Ovary (tissue), 10 donors: ENCODE measurements at places on chromosomes 7 and 10.
A peak's percentile ranks its signal among the peaks of the same experiment; 100 is the strongest.

GRCh38 chr7:50481867-50482266 lies 31.7 kb upstream of the FIGNL1 start:
- no peak for DNase-seq

GRCh38 chr7:139698278-139698677 lies 79.5 kb downstream of the HIPK2 start:
- no peak for DNase-seq

DNA sequence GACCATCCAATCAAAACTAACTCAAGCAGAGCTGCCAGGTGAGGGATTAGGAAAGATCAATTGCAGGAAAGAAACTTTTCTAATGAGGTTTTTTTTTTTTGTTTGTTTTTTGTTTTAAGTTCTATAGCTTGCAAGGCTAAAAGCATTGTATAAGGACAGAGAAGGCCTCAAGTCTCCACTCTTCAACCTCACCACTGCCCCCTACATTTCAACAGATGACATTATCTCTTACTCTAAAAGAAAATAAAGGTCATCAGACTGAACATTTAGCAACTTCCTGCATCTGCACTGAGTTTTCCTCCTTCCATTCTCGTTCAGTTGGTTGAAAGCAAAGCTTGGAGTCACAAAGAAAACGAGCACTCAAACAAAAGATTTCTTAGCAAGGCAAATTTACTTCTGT lies 45.2 kb upstream of the EXOC4 start:
- DNase-seq: no peak

GRCh38 chr10:117374506-117375359 lies 507 bp downstream of the PDZD8 start:
- no peak for DNase-seq

DNA sequence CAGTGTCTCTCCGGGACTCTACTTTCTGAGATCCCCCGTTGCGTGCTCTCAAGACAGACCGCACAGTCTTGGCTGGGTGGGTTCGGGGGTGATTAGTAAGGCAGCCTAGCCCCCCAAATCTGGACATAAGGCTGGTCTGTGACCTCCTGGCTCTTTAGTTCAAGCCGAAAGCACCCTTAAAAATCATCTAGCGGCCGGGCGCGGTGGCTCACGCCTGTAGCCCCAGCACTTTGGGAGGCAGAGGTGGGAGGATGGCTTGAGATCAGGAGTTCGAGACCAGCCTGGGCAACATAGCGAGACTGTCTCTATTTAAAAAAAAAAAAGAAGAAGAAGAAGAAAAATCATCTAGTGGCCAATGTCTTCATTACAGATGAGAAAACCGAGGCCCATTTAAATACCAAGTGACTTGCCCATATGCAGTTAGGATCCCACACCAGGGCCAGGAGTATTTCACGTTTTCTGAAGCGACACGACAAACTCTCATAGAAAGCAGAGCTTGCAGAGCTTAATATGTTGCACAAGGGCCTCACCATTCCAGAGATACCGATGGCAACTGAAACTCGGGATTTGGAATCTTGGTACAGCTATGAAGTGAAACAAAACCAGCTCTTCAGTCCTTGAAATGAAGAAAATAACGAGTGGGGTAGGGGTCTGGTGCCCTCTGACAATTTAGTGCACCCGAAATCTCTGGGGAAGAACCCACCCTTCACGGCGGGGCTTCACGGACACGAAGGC lies 703 bp upstream of the HILPDA start:
- no peak for DNase-seq

GRCh38 chr7:104795616-104796398 lies 218.2 kb upstream of the KMT2E start:
- DNase-seq: no peak

- no peak for DNase-seq
Measured at GRCh38 chr7:93817526-93817925, 73.0 kb downstream of the TFPI2 start.

- no peak for DNase-seq
Measured at GRCh38 chr10:121414366-121415062, 183.7 kb downstream of the FGFR2 start.

- DNase-seq: no peak
Measured at GRCh38 chr7:41351091-41351490, 351.8 kb downstream of the INHBA start.

DNA sequence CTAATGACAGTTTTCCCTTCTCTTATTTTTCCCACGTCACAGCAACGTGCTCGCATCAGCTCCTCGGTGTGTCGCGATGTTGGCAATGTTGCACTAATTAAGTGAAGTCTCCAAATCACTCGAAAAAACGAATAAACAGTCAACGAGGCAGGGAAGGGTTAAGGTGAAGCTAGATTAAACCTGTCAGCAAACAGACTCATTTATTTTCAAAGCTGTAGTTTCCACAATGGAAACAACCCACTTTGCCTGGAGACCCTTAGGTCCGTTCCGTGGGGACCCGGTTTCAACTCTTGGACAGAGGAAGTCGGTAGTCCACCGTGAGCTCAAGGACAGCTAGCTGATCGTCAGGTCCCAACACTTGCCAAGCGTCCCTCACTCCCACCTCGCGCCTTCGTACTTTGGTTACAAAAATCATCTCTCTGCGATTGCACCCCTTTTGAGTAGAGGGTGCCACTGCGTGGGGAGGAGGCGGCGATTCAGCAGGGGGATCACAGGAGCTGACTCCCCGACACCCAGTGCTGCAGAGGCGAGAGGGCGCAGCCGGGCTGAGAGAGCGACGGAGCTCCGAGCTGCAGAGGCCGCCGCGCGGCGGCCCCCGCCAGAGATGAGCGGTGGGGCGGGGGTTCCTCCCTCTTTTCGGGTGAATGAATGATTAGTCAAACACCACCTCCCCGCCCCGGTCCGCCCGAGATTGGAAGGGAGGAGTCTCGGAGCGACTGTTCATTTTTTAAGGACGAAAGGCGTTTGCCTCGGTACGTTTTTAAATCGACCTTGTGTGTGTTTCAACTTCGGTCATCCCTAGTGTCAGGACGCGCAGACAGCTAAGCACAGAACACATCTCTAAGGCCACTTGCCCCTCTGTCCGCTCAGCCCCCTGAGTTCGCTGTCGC lies 1.3 kb upstream of the BMPER start:
- peak; percentile 67 for DNase-seq

GRCh38 chr10:118017071-118017740 lies 29.5 kb downstream of the RAB11FIP2 start:
- no peak for DNase-seq

GRCh38 chr10:26567351-26567721 lies 129.2 kb downstream of the APBB1IP start:
- no peak for DNase-seq

- no peak for DNase-seq
Measured at GRCh38 chr10:71293446-71294084, 25.5 kb upstream of the SLC29A3 start.

- no peak for DNase-seq
Measured at GRCh38 chr7:17234398-17235031, 63.9 kb upstream of the AHR start.

- DNase-seq: no peak
Measured at GRCh38 chr7:13841284-13841683, 148.2 kb downstream of the ETV1 start.

- DNase-seq: no peak
Measured at GRCh38 chr7:104584620-104585019, 256.2 kb downstream of the LHFPL3 start.

DNA sequence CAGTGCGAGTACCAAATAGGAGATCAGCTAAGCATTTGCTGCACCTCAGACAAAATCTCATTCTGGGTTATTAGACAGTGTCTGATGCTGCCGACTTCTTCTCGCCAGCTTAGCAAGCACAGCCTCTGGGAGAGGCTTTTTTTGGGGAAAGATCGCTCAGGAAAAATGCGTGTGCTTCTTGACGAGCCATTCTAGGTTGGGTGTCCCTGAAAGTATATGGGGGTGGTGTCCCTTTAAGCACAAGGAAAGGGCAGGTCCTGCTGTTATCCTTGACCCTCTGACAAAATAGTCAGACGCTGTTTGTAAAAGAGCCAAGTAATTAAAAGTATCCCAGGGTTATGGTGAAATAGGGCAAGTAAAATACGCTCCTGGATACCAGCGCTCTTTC lies 540.1 kb upstream of the FZD8 start:
- DNase-seq: no peak

DNA sequence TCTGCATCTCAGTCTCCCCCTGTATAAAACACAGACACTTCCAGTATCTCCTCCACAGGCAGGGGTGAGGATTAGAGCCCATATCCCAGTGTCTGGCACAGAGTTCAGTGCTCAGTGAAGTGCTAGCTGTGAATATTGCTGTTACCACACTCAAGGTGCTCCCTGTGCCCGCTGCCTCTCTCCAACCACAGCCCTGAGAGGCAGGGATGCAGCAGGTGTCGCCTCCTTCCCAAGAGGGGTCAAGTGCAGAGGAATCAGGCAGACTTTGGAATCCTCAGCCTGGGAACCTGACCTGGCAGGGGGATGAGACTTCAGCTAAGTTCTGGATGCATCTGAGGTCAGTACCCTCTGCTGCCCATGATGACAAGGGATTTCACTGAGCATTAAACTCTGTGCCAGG lies 163.1 kb downstream of the GFRA1 start:
- DNase-seq: no peak

GRCh38 chr10:1687190-1687589 lies 50.1 kb downstream of the ADARB2 start:
- DNase-seq: no peak

DNA sequence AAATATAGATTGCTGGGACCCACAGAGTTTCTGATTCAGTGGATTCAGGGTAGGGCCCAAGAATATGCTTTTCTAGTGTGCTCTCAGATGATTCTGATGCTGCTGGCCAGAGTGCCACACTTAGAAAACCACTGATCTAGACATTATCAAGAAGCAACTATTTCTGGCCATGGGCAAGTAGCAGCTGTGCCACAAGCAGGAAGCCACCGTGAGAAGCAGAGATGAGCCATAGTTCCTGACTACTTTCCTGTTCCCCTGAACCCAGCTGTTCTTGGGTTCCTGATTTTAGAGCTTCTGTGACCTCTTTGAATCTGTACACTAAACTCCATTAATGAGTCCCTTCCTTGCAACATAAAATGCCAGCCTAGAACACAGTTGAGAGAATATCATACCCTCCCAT lies 38.1 kb upstream of the PIK3AP1 start:
- no peak for DNase-seq

DNA sequence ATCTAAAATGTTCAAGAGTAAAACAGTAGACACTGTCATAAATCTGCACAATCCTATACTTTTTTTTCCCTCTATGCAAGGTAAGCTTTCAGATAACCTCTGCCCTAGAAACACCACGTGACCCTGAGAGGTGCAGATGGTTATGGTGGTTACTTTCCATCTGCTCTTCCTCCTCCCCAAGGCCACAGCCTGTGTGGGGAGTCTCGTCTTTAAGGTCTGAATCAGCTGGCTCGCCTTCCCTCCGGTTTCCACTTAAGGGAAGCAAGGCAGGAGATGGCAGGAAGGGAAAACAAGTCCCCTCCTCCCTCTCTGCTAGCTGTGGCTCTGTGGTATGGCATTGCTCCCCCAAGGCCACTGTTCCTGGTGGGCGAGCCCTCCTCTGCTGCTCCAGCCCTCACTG lies 181.8 kb downstream of the GLI3 start:
- DNase-seq: no peak

GRCh38 chr10:121927841-121928527 lies at the start of gene ATE1:
ATE1 (minus strand) TSS chr10:121928031; CDS start chr10:121927949, 82 bp downstream.
- DNase-seq: peak; percentile 92

DNA sequence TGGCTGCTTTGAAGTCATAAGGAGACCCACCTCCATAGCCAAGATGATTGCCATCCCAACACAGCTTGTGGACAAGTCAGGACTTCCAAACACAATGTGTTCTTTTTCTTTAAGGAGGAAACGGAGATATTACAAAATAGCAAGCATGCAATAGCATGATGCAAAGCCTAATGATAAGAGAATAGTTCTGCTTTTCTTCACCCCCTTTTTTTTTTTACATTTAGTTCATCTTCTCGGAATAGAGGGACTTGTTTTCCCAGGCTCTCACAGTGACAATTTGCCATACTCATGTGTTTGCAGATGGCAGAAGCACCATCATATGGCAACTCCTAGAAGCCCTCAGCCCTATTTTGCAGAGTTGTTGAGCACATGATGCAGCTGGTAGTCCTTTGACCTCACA lies 119.8 kb downstream of the ITGB8 start:
- DNase-seq: no peak

GRCh38 chr10:117373823-117374505 lies 1.3 kb downstream of the PDZD8 start:
- DNase-seq: peak; percentile 47

DNA sequence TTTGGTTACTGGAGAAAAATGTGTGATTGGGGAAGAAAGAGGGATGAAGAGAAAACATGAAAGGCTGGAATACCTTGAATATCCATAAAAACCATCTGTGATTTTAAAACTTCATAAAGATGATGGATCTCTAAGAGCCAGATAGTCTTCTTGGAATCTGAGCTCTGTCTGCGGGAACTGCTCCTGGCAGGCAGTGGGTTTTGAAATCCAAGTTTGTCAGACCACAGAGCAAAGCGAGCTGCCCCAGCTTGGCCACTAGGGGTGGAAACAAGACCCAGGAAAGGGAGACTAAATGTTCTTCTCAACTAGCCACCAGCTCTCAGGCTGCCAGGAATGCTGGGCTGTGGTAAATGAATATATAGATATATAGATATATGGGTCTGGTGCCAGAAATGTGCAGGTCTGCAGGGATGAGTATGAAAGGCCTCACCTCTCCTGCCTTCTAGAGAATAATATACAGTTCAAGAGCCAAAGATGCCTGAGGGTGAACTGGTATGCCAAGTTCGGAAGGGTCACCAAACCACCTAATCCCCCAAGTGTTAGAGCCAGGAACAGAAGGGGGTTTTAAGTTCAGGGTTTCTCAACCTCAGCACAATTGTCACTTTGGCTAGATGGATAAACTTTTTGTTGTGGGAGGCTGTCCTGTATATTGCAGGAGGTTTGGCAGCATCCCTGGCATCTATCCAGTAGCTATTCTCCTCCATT lies 208.8 kb downstream of the KCNMA1 start:
- peak; percentile 66 for DNase-seq

DNA sequence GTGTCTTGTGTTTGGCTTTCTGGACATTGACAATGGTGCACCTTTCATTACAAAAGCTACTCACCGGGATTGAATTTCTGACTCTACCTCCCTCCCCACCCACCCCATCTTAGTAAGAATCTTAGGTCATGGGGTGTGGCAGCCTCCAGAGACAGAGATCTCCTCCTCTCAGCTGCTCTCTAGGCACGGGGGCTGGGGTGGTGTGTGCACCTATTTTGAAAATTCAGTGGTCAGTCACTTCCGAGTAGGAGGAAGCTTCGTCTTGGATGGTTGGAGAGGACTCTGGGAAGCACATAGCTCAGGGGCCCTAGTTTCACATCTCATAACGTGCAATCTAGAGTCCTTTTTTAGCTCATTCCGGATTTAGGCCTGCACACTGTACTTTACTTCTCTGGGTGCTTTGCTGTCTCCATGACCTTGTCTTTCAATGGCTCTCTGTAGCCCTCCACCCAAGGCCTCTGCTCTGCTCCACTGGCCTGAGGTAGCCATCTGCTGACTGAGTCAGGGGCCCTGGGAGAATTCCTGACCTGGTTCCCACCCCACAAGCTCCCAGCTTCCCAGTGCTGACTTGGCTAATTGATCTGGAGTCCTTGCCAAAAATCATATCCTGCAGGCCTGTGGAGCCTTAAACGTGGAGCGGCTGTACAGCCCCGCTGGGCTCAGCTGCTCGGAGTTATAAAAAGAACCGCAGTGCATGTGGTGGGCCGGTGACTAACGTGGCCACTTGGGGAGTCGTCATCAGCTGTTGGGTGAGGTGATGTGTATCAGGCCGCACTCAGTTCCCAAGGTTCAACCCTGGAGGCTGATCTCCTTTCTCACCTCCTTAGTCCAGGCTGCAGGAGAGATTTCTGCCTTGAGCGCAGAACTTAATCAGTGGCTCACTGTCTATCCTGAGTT lies 19.3 kb upstream of the ADAMTS14 start:
- DNase-seq: no peak

GRCh38 chr10:103648636-103649532 lies 155.4 kb downstream of the NEURL1 start:
- DNase-seq: peak; percentile 55

- no peak for DNase-seq
Measured at GRCh38 chr7:141167381-141167964, 93.6 kb downstream of the TMEM178B start.
